ENCODE measurements at places on chromosomes 1 and 21. TPM values are rescaled to one million over a fixed set of nuclear protein-coding genes. Genes with fewer than 3 reads are reported as not detected.

RHD gene
- not detected for total RNA-seq

CACHD1 gene
- total RNA-seq, result 31.8 TPM

SPRR2E gene
- not detected for total RNA-seq

HMGCS2 gene
- total RNA-seq, result not detected

CHODL gene
- 0.26 TPM for total RNA-seq

OR2AJ1 gene
- total RNA-seq, result not detected

GRCh38 chr1:10916991-10917390 is 95.5 kb upstream of the TARDBP start:
- H3K36me3 ChIP-seq, result no peaks in the 10 kb centered on the region
- H3K27me3 ChIP-seq, result no peaks in the 10 kb centered on the region
- no peak overlapping the region for H3K27ac ChIP-seq
- H3K4me3 ChIP-seq, result no peak overlapping the region
- H3K4me1 ChIP-seq, result no peaks in the 10 kb centered on the region

GRCh38 chr1:6785728-6786505 is 663 bp downstream of the CAMTA1 start:
- no peaks in the 10 kb centered on the region for H3K27me3 ChIP-seq
- DNase-seq, result peak; percentile 77
- H3K36me3 ChIP-seq, result no peaks in the 10 kb centered on the region
- peaks cover 27% of the 10 kb centered on the region for H3K4me1 ChIP-seq

GRCh38 chr1:176717066-176717750 is 254.2 kb downstream of the PAPPA2 start:
- H3K4me1 ChIP-seq, result no peaks in the 10 kb centered on the region
- H3K4me3 ChIP-seq, result no peak overlapping the region
- H3K27me3 ChIP-seq, result no peaks in the 10 kb centered on the region
- no peak overlapping the region for H3K27ac ChIP-seq
- no peak for DNase-seq

- no peaks in the 10 kb centered on the region for H3K27me3 ChIP-seq
- no peaks in the 10 kb centered on the region for H3K4me1 ChIP-seq
- H3K4me3 ChIP-seq, result no peak overlapping the region
- no peak overlapping the region for H3K27ac ChIP-seq
- no peaks in the 10 kb centered on the region for H3K36me3 ChIP-seq
- DNase-seq, result no peak
These were observed 49.5 kb upstream of the NPL start for GRCh38 chr1:182740120-182740519.

GRCh38 chr1:244065960-244066388 is 14.9 kb downstream of the ZBTB18 start:
- no peaks in the 10 kb centered on the region for H3K27me3 ChIP-seq
- H3K36me3 ChIP-seq, result no peaks in the 10 kb centered on the region
- H3K4me1 ChIP-seq, result peaks cover 9% of the 10 kb centered on the region
- no peak for DNase-seq
- no peak overlapping the region for H3K27ac ChIP-seq

GRCh38 chr1:182069028-182069466 is 7.5 kb upstream of the ZNF648 start:
- H3K36me3 ChIP-seq, result no peaks in the 10 kb centered on the region
- no peak overlapping the region for H3K27ac ChIP-seq
- H3K4me1 ChIP-seq, result no peaks in the 10 kb centered on the region
- no peak overlapping the region for H3K4me3 ChIP-seq
- H3K27me3 ChIP-seq, result peaks cover 8% of the 10 kb centered on the region

DNA sequence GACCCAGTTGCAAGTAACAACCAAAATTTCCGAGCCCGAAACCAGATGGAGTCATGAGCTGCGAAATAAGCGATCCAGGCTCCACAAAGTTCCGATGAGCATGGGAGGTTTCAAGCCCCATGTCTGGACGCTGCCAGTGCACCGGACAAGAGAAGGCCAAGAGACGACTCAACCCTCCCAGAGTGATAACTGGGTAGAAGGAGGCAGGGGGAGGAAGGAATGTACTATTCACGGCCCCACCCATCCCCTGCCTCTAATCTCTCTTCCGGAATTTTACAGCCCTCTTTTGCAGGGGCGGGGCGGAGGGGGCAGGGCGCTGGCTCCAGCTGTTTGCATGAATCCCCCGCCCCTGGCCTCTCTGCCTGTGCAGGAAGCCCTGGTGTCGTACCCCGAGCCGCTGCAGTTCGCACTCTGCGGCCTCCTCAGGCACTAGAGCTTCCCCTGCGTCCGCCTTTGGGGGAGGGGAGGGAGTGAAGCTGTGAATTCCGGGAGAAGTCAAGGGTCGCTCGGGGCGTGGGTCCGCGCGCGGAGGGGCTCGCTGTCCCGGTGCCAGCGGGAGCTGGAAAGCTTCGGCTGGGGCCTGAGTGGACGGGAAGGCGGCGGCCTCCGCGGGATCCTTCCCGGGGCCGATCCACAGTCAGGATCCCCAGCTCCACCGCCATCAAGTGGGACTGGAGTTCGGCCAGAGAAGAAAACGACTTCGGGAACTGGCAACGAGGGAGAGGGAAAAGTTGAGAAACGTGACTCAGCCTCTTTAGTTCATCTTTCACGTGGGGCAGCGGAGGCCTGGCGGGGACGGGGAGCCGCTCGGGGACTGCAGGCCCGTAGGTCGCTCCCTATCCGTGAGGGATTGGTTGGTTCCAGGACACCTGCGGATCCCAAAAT is 6.3 kb upstream of the PTP4A2 start:
- peak overlapping the region; percentile 98 for H3K27ac ChIP-seq
- H3K4me3 ChIP-seq, result peak overlapping the region; percentile 51
- DNase-seq, result peak; percentile 94
- peaks cover 45% of the 10 kb centered on the region for H3K4me1 ChIP-seq
- no peaks in the 10 kb centered on the region for H3K36me3 ChIP-seq

- peak overlapping the region; percentile 14 for H3K4me3 ChIP-seq
- no peak for DNase-seq
- no peaks in the 10 kb centered on the region for H3K36me3 ChIP-seq
These were observed 643 bp downstream of the FNDC5 start for GRCh38 chr1:32869923-32870614.

DNA sequence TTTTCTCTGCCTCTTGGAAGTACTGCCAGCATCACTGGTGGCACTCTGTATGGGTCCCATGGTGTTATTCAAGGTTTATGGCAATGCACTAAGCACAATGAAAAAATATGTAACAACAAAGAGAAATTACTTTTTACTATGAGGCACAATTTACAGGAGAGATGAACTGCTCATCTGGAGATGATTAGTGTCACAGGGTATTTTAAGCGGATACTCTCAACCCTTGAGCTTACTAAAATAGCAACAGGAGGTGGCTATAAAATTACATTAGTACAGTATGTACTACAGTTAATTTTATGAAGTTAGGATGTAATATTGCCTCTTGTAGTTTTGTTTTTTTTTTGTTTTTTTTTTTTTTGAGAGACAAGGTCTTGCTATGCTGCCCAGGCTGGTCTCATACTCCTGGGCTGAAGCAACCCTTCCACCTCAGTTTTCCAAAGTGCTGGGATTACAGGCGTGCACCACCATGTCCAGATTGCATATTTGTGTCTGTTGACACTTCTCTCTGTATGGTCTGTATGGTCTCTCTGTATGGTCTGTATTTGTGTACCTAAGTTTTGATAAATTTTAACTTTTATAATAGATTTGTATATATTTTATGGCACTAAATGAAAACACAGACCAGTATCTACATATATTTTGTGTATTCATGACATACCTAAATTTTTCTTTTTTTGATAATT is 175.6 kb upstream of the HP1BP3 start:
- no peaks in the 10 kb centered on the region for H3K36me3 ChIP-seq
- no peaks in the 10 kb centered on the region for H3K27me3 ChIP-seq
- no peak overlapping the region for H3K27ac ChIP-seq
- no peak overlapping the region for H3K4me3 ChIP-seq
- no peak for DNase-seq

DNA sequence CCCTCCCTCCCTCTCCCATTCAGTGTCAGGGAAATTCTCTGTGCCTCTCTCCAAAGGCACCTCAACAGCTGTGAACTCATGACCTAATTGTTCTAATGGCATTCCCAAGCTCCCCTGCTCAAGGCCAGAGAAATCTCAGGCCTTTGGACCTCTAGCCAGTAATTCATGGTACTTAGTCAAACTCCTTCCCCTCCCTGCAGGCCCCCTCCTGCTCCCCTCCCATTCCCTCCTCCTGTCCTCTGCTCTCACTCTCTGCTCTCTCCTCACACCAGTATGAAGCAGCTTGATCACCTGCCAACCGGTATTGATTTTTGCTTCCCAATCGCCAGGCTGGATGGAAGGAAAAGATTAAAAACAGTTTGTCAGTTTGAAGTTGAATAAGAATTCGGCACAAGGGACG is 370.5 kb upstream of the PBX1 start:
- no peak overlapping the region for H3K4me3 ChIP-seq
- DNase-seq, result no peak
- H3K4me1 ChIP-seq, result no peaks in the 10 kb centered on the region
- H3K27me3 ChIP-seq, result no peaks in the 10 kb centered on the region
- H3K36me3 ChIP-seq, result no peaks in the 10 kb centered on the region

- H3K4me3 ChIP-seq, result peak overlapping the region; percentile 43
- H3K27ac ChIP-seq, result peak overlapping the region; percentile 60
- H3K36me3 ChIP-seq, result no peaks in the 10 kb centered on the region
These were observed 20.7 kb upstream of the LGALS8 start for GRCh38 chr1:236502972-236503639.

- peak; percentile 40 for DNase-seq
- no peak overlapping the region for H3K4me3 ChIP-seq
- H3K36me3 ChIP-seq, result no peaks in the 10 kb centered on the region
- H3K27ac ChIP-seq, result no peak overlapping the region
- peaks cover 40% of the 10 kb centered on the region for H3K27me3 ChIP-seq
These were observed 1.1 kb upstream of the GJB3 start for GRCh38 chr1:34779962-34780361.

GRCh38 chr1:94935476-94935875 is 8.6 kb upstream of the CNN3 start:
- H3K27me3 ChIP-seq, result no peaks in the 10 kb centered on the region
- no peak overlapping the region for H3K4me3 ChIP-seq
- no peaks in the 10 kb centered on the region for H3K36me3 ChIP-seq
- H3K4me1 ChIP-seq, result peaks cover 13% of the 10 kb centered on the region
- no peak for DNase-seq

- H3K4me3 ChIP-seq, result no peak overlapping the region
- no peak overlapping the region for H3K27ac ChIP-seq
- no peak for DNase-seq
- H3K4me1 ChIP-seq, result no peaks in the 10 kb centered on the region
These were observed 40.4 kb upstream of the EIF4G3 start for GRCh38 chr1:21216835-21217811.

GRCh38 chr1:171530676-171531075 is 45.3 kb downstream of the PRRC2C start:
- no peaks in the 10 kb centered on the region for H3K4me1 ChIP-seq
- no peaks in the 10 kb centered on the region for H3K27me3 ChIP-seq
- peaks cover 100% of the 10 kb centered on the region for H3K36me3 ChIP-seq
- H3K27ac ChIP-seq, result no peak overlapping the region

GRCh38 chr1:41417746-41418145 is 56.5 kb downstream of the FOXO6 start:
- H3K27ac ChIP-seq, result no peak overlapping the region
- H3K36me3 ChIP-seq, result no peaks in the 10 kb centered on the region
- no peak overlapping the region for H3K4me3 ChIP-seq
- H3K27me3 ChIP-seq, result no peaks in the 10 kb centered on the region

GRCh38 chr1:85975912-85976371 is 180.6 kb downstream of the COL24A1 start:
- H3K27me3 ChIP-seq, result no peaks in the 10 kb centered on the region
- no peak overlapping the region for H3K27ac ChIP-seq
- no peak for DNase-seq
- no peak overlapping the region for H3K4me3 ChIP-seq
- H3K36me3 ChIP-seq, result no peaks in the 10 kb centered on the region

DNA sequence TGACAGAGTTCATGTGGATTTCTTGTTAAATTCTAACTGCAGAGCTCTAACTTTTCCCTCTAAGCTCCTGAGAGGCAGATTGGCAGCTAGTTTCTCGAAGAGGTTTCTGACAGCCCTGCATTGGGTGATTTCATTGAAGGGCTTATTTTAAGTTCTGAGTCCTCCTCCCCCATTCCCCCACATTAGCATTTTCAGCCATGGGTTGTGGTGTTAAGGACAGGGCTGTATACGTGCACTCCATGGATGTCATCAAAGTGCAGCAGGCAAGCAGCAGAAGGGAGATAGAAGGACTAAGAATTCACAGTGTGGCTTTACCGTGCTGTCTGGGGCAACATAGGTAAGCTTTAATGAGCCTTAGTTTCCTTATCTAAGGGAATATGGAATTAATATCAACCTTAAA is 19.0 kb downstream of the CRYZ start:
- no peak for DNase-seq
- no peaks in the 10 kb centered on the region for H3K27me3 ChIP-seq
- no peaks in the 10 kb centered on the region for H3K4me1 ChIP-seq
- no peak overlapping the region for H3K27ac ChIP-seq
- H3K36me3 ChIP-seq, result peaks cover 71% of the 10 kb centered on the region
- H3K4me3 ChIP-seq, result no peak overlapping the region

DNA sequence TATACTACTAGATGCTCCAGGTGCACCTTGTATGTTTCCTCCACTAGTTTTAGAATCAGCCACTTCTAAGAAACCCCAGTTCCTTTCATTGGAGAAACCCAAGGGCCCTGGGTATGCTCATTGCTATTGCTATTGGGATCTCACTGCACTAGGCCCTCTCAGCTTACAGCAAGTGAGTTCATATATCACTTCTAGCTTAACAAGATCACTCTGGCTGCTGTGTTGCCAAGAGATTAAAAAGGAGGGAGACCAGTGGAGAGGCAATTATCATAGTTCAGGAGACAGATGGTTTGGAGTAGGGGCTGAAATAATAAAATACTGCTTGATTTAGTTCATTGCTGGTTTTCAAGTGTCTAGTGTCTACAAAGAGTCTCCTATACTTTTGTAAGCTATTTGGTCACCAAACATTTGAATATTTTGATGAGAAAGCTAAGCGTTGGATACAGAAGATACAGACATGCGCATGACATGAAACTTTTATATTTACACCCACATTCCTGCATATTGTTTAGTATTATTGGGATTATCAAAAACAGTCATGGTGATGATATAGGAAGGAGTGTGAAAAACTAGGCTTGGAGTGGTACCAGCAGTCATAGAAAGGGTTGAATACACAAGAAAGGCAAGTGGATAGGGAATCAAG is 671.9 kb downstream of the ADGRL2 start:
- H3K27ac ChIP-seq, result no peak overlapping the region
- H3K4me3 ChIP-seq, result no peak overlapping the region
- no peaks in the 10 kb centered on the region for H3K27me3 ChIP-seq

- H3K27ac ChIP-seq, result no peak overlapping the region
- H3K4me1 ChIP-seq, result peaks cover 38% of the 10 kb centered on the region
- no peaks in the 10 kb centered on the region for H3K36me3 ChIP-seq
- H3K27me3 ChIP-seq, result peaks cover 30% of the 10 kb centered on the region
These were observed 15.2 kb downstream of the BCAN start for GRCh38 chr1:156656806-156657740.
